Esophagus squamous epithelium (tissue), 5 donors: ENCODE measurements at places on chromosomes 4 and X. TPM values are rescaled to one million over a fixed set of nuclear protein-coding genes. Genes with fewer than 3 reads are reported as not detected.

Gene PAGE4
- total RNA-seq = not detected

GRCh38 chrX:11331788-11332187 lies 38.6 kb downstream of the AMELX start:
- no peak for DNase-seq

GRCh38 chr4:156734965-156735895 lies 236.4 kb downstream of the PDGFC start:
- DNase-seq = no peak

GRCh38 chrX:110267874-110268273 lies 50.0 kb downstream of the AMMECR1 start:
- DNase-seq = no peak
